ENCODE measurements at places on chromosomes 6 and 20. TPM values are rescaled to one million over a fixed set of nuclear protein-coding genes. Genes with fewer than 3 reads are reported as not detected.

- DNase-seq = no peak
Measured at GRCh38 chr6:76992553-76992952, 470.7 kb downstream of the HTR1B start.

- DNase-seq = no peak
Measured at GRCh38 chr20:10047427-10047826, 12.6 kb downstream of the ANKEF1 start.

GRCh38 chr6:66264376-66264775, 557.4 kb upstream of the EYS start:
- DNase-seq = no peak

Gene ZKSCAN4
- 3.1 TPM for total RNA-seq

DNA sequence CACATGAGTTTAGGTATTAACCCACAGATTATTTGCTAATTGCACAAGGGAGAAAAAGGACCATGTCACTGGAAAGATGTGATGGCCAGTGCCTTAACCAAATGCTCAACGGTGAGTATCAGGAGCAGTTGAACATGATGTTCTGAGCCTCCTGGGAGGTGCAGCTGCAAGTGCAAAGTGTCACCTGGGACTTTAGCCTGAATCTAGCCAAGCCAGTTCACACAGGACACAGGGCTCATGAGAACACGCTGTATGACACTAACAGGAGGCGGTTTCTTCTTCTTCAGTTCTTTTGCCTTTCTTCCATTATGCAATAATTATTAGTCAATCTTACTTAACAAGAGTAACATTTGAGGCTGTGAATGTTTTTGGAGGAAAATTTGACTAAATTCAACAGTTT, 225.3 kb downstream of the THBS2 start:
- DNase-seq = no peak

All from ascending aorta (tissue), 2 donors.